Activated naive CD8-positive, alpha-beta T cell treated with anti-CD3 and anti-CD28 coated beads for 36 hours (primary cell): ENCODE measurements at places on chromosomes 7 and 10.

- DNase-seq, result peak; percentile 70
These were observed 4.4 kb upstream of the MYL7 start for GRCh38 chr7:44145479-44145968.

- DNase-seq, result peak; percentile 47
These were observed 551.7 kb downstream of the GRM8 start for GRCh38 chr7:126700807-126701604.

GRCh38 chr7:130087364-130087763 lies 17.0 kb downstream of the KLHDC10 start:
- DNase-seq, result no peak

DNA sequence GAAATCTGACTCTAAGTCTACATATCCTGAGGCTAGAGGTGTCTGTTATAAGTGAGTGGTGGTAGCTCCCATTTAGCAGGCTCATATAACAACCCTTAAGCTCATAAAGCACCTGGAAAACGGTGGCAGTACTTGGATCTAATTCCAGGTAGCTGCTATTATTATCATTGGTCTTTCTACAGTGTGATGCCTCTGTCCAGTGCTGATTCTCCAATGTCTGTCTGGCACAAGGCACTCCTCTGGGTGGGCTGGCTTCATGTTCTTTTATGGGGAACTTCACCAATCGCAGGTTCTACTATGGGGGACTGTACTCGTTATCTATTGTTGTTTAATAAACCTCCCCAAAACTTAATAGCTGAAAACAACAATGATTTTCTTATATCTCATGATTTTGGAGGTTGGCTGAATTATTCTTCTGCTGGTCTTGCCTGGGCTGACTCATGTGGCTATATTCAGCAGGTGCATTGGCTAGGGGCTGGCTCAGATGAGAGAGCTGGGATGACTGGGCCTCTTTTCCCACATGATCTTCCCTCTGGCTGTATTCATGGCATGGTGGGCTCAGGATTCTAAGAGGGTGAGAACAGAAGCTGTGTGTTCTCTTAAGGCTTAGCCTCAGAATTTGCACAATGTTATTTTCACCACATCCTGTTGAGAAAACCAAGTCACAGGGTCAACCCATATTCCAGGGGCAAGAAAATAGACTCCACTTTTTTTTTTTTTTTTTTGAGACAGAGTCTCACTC lies 93.0 kb upstream of the PCGF5 start:
- DNase-seq, result no peak

GRCh38 chr7:71733107-71733870 lies 601.3 kb downstream of the GALNT17 start:
- DNase-seq, result peak; percentile 63

GRCh38 chr7:915291-916218 lies 38.9 kb downstream of the ADAP1 start:
- no peak for DNase-seq

DNA sequence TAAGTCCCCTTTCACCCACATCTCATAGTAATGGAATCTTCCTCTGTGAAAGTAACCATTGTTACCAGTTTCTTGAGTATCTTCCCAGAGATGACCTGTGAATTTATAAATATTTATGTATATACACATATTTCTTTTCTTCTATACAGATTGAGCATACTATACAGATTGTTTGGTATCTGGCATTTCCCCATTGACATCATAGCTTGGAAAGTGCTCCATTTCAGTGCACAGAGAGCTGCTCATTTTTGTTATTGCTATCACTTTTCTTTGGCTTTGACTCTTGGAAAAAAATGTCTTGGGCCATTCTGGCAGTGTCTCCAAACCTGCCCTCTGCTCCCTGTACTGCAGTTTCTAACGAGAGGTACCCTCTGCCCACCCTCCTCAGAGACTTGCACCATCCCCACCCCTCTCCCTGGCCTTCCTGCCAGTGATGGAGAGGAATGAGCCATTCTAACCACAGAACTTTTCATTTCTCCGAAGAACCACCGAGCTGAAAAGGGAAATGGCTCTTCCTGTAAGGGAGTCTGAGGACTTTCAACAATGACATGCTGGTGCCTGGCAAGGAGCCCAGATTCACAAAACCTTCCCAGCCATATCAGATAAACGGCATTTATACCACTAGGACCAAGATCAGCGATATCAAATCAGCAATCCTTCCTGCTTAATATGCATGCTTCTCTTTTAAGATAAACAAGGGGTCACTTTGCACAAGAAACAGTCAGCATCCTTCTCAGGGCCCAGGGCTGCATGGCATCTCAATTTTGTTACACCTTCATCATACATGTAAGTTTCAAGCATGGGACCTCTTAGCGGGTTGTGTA lies 19.7 kb upstream of the CCSER2 start:
- DNase-seq, result peak; percentile 52

- DNase-seq, result no peak
These were observed 4.1 kb upstream of the MMD2 start for GRCh38 chr7:4962872-4963775.

- DNase-seq, result no peak
These were observed 80.9 kb upstream of the ATP6V0A4 start for GRCh38 chr7:138878856-138879255.

DNA sequence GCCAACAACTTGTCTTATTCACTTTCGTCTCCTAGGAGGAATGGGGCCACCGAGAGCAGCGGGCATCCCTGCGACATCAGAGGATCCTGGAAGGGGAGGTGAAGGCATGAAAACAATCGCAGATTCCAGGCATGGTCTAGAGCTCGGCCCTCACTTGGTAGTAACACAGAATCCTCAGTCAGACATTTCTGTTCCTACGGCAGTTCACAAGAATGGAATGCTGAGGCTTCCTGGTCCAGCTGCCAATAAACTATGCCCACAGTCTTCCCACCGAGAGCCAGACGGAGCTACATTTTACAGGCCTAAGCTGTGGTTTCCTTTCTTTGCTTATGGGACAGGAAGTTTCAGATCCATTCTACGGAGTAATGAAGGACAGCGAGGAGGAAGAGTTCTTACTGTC lies 75.8 kb downstream of the OR13A1 start:
- DNase-seq, result no peak

GRCh38 chr7:27140126-27140857 lies 3.2 kb downstream of the HOXA5 start:
- DNase-seq, result no peak

GRCh38 chr7:4634166-4634565 lies 47.9 kb upstream of the FOXK1 start:
- DNase-seq, result no peak

GRCh38 chr10:75272896-75273295 lies 37.1 kb upstream of the COMTD1 start:
- no peak for DNase-seq

GRCh38 chr7:144682581-144683280 lies 153.1 kb downstream of the TPK1 start:
- DNase-seq, result no peak

DNA sequence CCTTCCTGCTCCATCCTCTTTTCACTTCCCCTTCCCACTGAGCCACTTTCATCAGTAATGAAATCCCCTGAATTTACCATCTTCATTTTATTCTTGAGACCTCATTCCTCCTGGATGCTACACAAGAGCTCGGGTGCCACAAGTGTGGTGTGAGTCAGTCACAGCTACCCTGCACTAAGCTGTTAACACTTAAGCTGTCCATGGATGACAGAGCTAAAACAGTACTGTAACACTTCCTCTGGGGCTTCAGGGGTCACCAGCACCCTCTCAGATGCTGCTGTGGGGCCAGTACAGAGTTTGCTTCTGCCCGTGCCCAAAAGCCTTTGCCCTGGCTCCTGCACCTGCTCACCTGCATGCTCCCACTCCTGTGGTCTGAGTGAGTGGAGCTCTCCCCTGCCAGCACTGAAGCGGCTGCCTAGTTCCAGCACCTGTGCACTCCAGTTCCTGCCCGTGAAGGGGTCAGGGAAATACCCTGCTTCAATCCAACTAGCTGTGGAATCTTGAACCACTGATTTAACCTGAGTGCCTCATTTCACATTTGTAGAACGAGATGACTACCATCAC lies 71.9 kb downstream of the POT1 start:
- DNase-seq, result no peak

DNA sequence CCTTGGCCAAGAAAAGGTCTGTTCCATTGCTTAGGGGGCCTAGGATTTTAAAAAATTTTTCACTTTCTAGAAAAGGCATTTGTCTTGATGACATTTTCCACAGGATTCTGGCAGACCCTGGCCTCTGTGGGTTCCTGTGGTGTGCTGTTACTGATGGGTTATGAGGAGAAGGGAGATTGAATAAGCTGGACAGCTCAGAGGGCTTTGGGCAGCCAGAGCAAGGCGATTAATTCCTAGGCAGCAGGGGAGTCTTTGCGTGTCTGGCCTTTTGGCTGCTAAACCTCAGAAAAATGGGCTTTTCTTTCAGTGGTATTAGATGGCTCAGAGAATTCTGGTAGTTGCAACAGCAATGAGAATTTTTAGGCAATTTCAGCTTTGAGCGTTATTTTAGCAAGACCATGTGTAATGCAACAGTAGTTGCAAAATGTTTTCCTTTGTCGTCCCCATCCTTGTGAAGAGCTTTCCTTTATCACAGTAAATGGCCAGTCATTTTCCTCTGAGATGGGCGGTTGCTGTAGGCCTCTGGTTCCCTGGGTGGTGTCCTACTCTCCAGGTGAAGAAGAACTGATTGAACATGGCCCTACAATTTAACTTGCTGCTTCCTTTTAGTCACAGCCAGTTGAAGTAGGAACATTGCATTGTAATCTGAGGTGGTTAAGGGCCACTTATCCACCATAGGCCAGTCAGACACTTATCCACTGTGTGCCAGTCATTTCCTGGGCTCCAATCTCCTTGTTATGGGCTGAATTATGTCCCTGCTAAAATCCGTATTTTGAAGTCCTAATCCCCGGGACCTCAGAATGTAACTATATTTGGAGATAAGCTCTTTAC lies 43.2 kb downstream of the SH2D4B start:
- DNase-seq, result no peak

GRCh38 chr7:38773430-38773829 lies 135.6 kb downstream of the VPS41 start:
- no peak for DNase-seq

GRCh38 chr7:5362466-5362865 lies 61.2 kb downstream of the TNRC18 start:
- no peak for DNase-seq

- peak; percentile 13 for DNase-seq
These were observed 120.1 kb downstream of the ELAPOR2 start for GRCh38 chr7:86939197-86939814.

DNA sequence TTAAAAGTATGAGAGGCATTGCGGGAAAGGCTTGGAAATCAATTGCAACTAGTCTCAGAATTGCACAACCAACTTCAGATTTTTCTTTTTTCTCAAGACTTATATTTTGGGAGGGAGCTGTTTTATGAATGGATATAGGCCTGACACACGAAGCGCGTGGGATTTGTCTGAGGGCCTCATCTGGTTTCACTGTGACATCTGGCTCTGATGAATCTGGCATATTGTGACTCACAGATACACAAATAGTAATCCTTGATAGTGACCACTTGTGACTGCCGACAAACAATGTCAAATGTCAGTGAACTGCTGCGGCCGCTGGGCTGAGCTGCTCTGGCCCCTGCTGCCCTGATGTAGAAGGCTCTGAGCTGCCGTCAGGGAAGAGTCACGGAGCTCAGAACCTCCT lies 655.1 kb downstream of the INHBA start:
- DNase-seq, result no peak

DNA sequence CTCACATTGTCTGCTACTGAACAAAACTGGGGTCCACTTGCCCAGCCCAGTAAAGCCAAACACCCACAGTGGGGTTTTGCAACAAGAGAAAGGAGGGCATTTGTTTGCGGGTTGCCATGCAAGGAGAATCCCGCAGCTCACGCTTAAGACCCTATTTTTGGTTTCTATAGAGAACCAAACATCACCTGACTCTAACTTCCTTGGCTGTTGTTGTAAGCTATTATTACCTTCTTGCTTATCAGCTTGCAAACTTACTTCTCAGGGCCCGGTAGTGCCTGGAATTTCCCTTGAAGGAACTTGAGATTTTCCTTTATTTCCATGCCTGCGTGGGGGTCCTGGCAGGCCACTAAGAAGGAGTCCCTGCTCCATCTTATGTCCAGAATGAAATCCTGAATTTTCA lies 20.7 kb downstream of the IFIT3 start:
- no peak for DNase-seq

DNA sequence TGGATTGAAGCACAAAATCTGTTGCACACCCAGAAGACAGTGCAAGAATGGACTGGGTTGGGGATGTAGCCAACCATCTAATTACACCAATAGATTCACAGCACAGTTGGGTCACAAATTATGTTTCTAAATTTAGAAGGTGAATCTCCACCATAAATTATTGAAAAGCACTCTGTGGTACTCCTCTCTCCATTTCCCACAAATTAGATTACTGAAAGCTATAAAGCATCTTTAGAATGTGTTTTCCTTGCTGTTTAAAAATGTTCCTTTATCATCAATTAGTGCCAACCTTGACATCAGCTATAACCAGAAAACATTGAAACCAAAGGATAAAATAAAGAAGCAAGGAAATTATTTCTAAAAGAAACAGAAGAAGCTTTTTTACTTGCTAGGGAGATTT lies 39.9 kb upstream of the HDAC9 start:
- DNase-seq, result no peak

DNA sequence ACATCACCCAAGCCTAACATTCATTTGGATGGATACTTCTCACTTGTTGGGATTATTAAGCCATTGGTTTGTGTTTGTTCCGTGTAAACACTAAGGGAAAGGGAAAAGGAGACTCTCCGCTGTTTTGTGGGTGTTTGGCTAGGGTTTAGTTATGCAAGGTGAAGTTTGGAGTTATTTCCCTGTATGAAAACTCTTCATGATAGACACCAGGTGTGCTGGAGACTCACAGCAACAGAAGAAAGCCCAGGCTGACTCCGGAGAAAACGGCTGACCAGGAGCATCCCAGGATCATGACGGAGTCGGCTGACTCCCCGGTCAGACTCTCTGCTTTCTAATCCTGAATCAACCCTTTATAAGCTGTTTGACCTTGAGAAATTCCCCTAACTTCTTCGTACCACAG lies 94.1 kb upstream of the KLF6 start:
- DNase-seq, result no peak

- no peak for DNase-seq
These were observed 208.2 kb upstream of the PRKCQ start for GRCh38 chr10:6788231-6788630.

GRCh38 chr7:122064971-122065370 lies 79.1 kb downstream of the AASS start:
- no peak for DNase-seq

GRCh38 chr10:89351412-89351779 lies 23.6 kb downstream of the IFIT3 start:
- DNase-seq, result no peak

GRCh38 chr7:2172311-2173188 lies 60.2 kb downstream of the MAD1L1 start:
- DNase-seq, result no peak

- DNase-seq, result no peak
These were observed 207.1 kb downstream of the TRIL start for GRCh38 chr7:28750981-28751380.

DNA sequence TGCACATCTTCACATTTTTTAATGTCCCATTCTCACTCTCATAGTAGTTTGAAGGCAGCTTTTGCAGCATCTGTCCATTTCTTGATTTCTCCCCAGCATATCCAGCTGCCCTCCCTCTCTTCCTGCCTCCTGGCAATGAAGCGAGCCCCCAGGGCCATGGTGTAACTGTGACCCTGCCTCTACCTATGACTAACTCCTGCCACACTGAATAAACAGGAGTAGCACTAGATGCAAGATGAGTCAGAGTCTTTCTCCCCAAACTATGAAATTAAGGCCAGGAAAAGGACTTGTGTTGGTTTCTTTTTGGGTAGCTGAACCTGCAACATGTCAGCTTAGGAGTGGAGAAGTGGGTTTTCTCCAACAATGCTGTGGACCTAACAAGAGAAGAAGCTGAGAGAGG lies 329.0 kb downstream of the RNLS start:
- peak; percentile 19 for DNase-seq

- DNase-seq, result no peak
These were observed 174.6 kb downstream of the PIP4K2A start for GRCh38 chr10:22539579-22540298.
